SK-MEL-5 (cell line): ENCODE measurements at places on chromosomes 11 and 22.

GRCh38 chr22:39808081-39808480, 85.5 kb downstream of the ENTHD1 start:
- peak; percentile 69 for DNase-seq

DNA sequence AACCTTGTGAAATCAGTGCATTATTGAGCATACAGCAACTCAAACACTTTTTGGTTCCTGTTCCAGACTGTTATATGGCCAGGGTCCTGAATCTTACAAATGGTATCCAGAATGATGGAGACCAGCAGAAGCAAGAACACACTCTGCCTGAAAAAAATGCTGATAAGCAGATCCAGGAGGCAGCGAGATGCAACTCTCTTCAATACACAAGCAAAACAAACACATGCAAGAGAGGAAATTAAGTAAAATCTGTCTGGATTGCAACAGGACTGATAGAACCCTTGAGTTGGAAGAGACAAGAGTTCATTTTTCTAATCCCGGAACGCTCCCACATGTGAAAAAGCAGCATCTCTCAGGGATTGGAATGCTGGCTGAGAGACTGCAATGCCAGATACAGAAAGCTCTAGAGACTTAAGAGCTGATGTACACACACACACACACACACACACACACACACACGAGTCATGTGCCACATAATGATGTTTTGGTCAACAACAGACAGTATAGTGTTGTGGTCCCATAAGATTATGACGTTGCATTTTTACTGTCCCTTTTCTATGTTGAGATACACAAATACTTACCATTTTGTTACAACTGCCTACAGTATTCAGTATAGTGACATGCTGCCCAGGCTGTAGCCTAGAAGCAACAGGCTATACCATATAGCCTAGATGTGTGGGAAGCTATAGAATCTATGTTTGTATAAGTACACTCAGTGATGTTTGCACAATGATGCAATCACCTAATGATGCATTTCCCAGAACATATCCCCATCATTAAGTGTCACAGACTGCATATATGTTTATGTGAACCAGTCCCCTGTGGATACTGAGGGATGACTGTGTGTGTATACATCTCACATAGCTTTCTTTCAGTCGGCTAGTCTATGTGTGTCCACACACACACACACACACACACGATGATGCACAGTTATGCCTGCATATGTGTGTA, 406.6 kb downstream of the LARGE1 start:
- DNase-seq = peak; percentile 39

DNA sequence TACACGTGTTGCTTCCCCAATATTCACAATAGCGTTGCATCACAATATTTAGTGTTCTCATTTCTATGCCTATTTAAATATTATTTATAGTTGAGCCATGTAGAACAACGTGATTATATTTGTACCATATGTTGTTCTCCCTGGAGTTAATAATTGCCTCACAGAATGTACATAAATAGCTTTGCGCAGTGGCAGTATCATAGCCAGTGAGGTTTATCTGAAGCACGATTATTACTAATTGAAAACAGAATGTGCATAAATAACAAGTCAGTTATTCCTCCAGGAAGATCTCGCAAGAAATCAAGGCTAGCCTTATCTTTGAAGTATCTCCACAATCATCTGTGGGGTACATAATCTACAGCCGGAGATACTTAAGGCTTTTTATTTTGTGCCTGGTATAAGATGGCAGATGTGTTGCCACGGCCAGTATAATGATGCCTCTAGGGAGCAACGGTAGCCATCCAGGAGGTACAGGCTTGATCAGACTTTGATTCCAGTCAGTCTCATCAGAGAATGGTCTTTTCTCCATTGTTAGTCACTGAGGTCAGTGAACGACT, 197.5 kb downstream of the MSANTD4 start:
- no peak for DNase-seq

DNA sequence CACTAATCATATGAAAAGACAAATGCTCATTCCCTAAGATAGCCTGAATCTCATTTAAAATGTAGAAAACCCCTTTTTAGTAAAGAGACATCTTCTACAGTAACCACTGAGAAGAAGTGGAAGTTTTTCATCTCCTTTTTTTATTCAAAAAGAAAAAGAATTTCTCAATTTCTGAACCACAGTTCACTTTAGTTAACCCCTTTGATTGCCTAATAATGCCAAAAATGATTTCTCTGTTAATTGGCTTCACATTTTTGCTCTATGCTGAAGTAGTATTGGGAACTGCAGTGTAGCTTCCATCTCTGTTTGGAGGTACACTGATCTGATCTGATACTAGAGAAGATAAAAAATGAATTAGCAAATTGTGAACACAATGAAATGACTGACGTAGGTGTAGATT, 58.3 kb downstream of the CD44 start:
- DNase-seq = no peak

- peak; percentile 55 for DNase-seq
These were observed 9.5 kb upstream of the EHD1 start for GRCh38 chr11:64887757-64888405.

DNA sequence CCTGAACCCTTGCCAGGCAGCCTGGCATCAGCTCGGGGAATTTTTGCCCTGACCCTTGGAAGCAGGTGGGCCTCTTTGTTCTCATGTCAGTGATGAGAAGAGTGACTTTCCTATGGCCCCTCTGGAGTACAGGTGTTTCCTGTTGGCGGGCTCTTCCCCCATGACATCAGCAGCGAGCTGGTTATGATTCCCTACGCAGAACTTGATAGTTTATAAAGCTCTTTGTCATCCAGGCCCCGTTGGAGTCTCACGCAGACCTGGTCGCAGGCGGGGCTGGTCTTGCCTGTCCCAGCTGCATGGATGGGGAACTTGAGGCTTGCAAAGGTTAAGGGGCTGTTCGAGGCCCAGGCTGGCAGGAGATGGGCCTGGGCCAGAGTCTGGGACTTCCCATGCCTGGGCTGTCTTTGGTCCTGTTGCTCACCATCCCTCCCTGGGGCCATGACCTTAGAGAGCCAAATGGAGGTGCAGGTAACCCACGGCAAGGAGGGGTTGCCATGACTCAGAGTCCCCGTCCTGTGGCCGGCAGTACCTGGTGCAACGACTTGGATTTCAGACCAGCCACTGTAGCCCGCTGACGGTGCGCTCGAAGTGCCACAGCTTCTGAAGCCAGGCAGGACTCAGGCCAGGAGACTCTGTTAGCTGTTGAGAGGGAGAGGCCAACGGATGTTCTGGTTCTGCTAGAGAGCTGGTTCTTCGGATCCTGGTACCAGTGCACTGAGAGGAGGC, 45.9 kb upstream of the PPP6R3 start:
- no peak for DNase-seq

- peak; percentile 62 for DNase-seq
These were observed 8.3 kb downstream of the LGR4 start for GRCh38 chr11:27464289-27464696.

DNA sequence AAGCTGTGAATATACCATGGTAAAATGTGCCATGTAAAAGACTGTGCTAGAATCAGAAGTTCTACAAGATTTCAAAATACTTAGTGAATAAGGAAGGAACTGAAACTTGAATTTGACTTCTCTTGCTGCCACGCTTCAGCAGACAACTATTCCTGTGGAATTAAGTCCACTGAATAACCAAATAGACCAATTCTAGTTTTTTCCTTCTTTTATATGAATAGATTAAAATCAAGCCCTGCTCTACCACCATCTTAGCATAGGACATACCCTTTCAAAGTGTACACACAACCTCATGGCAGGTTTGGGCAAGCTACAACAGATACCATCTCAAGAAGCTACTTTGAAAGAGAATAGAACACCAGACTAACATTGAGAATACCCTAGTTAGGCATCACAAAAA, 23.4 kb upstream of the CLNS1A start:
- DNase-seq = no peak
